ENCODE measurements at places on chromosomes 1 and 21.

- no peak for DNase-seq
Measured at GRCh38 chr1:168917309-168917708, 188.3 kb upstream of the DPT start.

DNA sequence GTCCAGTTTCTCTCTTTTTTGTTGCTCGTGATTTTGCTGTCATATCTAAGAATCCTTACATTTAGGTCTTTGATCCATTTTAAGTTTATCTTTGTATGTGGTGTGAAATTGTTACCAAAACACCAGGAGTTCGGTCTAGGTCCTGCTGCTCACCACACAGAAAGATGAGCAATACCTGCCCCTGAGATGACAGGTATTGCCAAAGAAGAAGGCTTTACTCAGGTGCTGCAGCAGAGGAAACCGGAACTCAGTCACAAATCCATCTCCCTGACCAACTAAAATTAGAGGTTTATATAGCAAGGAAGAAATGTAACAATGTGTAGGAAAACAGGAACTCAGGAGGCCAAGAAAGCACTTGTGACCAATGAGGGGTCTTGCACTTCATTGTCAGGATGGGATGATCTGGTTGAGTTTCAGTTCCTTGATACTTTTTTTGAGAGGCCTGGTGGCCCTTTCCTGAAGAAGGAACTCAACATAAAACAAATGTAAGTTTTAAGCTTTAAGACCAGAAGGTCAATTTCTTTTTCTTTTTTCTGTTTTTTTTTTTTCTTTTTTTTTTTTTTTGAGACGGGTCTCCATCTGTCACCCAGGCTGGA, 16.5 kb upstream of the SETDB1 start:
- DNase-seq = no peak

DNA sequence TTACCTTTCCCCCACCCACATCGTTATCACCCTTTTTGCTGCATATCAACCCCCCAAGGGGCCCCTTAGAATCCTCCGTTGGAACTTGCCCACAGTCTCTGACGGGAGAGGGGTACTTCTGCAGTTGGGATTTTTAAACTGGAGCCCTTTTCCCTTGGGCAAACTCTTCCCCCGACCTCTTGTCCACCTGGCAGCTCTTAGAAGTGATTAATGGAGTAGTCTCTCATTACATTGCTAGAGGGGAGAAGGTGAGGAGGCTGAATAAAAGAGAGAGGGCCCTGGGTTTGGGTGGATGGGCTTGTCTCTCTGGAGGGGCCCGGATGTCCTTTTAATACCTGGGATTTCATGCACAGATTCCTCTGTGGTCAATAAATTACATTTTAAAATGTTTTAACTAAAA, 27.2 kb upstream of the TSPAN2 start:
- DNase-seq = no peak

GRCh38 chr1:53511933-53512806, 53.0 kb downstream of the DMRTB1 start:
- DNase-seq = no peak

DNA sequence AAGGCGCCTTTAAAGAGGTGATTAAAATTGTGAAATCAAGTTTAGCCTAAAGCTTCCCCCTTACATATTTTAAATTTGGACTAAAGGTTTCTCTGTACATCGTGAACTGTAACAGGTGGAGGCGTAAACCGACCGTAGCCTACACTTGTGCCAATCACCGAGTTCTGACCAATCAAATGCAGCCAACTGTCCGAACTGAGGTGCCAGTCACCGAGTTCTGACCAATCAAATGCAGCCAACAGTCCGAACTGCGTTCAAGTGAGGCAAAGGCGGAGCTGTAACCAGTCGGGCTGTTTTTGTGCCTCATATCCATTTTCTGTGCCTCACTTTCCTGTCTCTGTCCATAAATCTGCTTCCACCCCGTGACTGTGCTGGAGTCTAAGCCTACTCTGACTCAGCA, 7.4 kb downstream of the TFF1 start:
- no peak for DNase-seq

DNA sequence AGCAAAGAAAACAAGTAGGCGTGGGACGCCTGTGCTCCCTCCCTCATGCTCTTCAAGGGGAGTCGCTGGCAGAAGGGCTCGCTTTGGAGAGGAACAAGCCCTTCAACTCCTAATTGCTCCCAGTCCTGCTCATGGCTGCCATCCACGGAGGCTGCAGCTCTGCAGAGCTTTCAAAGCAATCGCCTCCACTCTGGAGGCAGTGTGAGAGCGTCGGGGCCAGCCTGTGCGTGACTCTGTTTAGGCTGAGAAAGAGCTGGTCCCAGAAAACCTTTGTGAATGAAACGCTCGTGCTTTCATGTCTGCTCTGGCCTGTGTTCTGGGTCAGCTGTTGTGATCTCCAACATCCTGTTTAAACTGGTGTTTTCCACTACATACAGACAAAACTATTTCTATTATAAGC, 23.9 kb upstream of the RUNX1 start:
- DNase-seq = no peak
